Stimulated activated CD4-positive, alpha-beta T cell treated with anti-CD3 and anti-CD28 coated beads, Interleukin-12 subunit alpha, Interleukin-12 subunit beta, amount 100 ng/mL, for 24 hours (primary cell): ENCODE measurements at places on chromosomes 2 and 18.
A peak's percentile ranks its signal among the peaks of the same experiment; 100 is the strongest.

GRCh38 chr2:88838165-88838635 lies 146.7 kb downstream of the RPIA start:
- no peak for DNase-seq

GRCh38 chr2:230042195-230042594 lies 26.5 kb downstream of the SLC16A14 start:
- no peak for DNase-seq

- no peak for DNase-seq
Measured at GRCh38 chr2:240420206-240421104, 15.0 kb upstream of the GPC1 start.

DNA sequence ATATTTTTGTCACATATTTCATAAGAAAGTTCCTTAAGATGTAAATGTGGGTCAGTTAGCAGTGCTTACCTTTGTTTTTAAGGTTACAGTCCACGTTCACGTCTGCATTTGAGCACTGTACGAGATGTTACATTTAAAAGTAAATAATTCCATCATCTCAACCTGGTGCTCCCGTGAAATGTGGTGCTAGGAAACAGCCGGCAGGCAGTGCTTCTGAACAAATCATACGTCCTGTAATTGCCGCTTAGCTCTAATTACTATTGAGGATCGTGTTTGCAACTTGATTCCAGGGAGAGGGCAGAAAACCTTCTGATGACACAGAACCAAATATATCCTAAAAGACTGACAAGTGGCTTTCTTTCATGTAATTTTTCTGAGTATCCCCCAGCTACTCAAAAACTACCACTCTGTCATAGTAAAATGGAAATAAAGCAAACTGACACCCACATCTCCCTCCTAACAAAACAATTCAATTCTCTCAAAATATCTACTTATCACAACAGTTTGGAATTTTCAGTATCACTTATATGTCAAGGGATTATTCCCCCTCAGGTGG lies 297.8 kb upstream of the SESTD1 start:
- DNase-seq: no peak

DNA sequence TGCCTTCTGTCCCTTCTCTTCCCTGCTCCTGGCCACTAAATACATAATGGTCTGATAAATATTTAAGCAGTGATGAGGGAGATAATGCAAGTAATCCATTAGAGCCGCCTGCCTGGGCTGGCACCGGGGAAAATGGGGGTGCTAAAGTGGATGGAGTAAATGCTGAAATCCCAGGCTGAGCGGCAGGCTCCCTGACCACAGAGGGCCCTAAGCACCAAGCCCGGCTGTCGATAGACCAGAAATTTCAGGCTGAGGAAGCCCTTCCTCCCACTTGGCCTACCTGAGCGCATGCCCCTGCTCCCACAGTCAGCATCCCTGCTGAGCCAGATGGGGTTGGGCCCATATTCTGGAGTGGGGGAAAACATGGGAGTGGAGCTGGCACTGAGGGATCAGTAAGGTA lies 197.5 kb upstream of the SKOR2 start:
- no peak for DNase-seq

GRCh38 chr2:217051416-217051815 lies 191.6 kb upstream of the TNP1 start:
- DNase-seq: no peak

GRCh38 chr2:19881908-19882265 lies 19.9 kb downstream of the TTC32 start:
- no peak for DNase-seq

DNA sequence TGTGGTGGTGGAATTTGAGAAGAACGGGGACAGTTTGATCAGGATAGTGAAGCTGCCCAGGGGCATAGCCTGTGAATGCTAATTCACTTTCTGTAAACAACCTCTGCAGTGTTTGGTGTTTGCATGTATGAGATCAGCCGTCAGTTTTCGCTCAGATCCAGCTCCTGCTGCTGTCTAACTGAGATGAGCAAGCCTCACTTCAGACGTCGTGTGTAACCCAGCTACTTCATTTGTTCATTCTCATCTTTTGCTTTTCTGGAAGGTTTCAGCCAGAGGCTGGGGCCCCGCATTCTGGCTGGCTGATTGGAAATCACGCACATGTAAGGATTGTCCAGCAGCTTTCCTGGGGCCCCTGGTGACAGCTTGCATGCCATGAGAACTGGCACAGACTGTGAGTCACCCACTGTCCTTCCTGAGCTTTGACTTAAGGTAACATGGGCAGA lies 48.9 kb downstream of the LDLRAD4 start:
- no peak for DNase-seq

- DNase-seq: no peak
Measured at GRCh38 chr2:121092095-121092494, 192.9 kb downstream of the TFCP2L1 start.

- DNase-seq: no peak
Measured at GRCh38 chr18:5430131-5430530, 113.7 kb downstream of the EPB41L3 start.

GRCh38 chr18:2978661-2979106 lies 34.3 kb downstream of the LPIN2 start:
- DNase-seq: no peak

DNA sequence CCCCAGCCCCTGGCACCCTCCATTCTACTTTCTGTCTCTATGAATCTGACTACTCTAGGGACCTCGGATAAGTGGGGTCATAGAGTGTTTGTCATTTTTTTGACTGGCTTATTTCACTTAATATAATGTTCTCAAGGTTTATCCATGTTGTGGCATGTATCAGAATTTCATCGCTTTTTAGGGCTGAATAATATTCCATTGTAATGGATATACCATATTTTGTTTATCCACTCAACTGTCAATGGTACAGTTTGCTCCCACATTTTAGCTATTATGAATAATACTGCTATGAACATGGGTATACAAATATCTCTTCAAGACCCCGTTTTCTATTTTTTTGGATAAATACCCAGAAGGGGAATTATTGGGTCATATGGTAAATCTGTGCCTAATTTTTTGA lies 7.4 kb downstream of the TRAF3IP1 start:
- no peak for DNase-seq

- no peak for DNase-seq
Measured at GRCh38 chr2:189465076-189465475, 23.8 kb downstream of the WDR75 start.

DNA sequence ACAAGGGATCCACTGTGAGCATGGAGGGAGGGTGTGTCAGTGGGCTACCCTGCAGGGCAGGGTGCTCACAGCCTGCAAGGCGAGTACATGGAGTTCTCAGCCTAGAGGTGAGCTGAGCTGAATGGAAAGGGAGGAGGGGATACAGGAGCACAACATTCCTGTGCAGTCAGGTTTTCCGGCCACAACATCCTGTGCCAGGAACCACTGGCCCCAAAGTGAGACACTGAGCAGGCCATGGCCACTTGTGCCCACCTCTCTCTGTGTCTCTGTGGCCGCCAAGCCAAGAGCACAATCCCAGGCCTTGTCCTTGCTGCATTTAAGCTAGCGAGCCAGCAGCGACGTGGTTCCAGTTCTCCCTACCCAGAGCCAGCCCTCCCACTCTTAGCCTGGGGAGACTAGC lies 6.1 kb downstream of the DOK1 start:
- no peak for DNase-seq

GRCh38 chr2:129912871-129913694 lies 66.4 kb upstream of the RAB6C start:
- no peak for DNase-seq

DNA sequence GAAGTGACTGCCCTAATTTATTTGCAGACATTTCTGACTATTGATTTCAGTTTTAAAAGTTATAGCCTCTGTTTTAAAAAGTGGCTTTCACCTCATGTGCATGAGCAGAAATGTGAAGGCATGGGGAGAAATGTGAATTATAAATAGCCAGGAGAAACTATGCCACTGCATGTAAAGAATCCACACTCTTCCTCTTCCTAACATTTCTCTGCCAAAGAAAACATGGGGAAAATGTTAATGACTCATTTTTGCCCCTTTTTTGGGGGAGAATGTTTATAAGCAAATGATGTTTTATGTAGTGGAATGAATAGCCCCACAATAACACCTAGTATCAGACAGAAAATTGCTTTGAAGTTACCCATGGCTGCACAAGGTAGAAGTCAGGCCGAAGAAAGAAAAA lies 249.0 kb upstream of the TANK start:
- no peak for DNase-seq

GRCh38 chr18:40031435-40031834 lies 1923.6 kb upstream of the PIK3C3 start:
- DNase-seq: no peak

DNA sequence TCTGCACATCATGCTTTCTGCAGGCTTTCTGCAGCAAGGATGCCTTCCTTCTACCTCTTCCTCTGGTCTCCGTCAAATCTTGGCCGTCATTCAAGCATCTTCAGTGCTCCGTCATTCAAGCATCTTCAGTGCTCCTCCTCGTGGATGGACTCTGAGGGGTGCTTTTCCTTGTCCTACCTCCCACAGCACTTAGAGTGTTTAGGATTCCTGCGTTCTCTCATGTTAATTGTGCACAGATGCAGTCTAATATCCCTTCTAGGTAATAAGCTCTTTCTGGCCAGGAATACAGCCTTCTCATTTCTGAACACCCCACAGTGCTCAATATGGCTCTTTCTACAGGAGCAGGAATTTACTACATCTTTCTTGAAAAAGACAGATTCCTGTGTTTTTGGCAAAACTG lies 59.8 kb downstream of the ZNF236 start:
- no peak for DNase-seq

DNA sequence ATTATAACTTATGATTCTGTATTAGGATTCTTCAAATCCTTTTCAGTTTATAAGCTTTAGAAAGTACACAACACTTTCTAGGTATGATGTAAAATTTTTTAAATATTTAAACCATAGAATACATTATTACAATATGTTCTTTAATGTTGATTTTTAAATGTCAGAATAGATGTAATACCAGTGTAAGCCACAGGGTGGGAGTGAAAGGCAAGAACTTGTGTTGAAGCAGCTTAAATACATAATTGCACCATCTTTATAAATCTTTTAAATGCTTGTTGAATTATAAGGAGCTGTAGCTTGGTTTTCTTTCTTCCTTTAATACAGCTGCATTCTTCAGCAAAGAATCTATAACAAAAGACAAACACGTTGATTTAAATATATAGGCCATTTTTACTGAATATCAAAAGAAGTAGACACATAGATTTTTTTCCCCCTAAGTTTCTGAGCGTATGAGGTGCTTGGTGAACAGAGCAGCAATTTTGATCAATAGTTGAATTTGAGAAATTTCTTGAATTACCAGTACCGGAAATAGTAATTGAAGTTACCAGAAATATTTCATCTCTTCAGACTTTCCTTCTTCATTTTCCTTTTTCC lies 63.0 kb downstream of the TANK start:
- no peak for DNase-seq

DNA sequence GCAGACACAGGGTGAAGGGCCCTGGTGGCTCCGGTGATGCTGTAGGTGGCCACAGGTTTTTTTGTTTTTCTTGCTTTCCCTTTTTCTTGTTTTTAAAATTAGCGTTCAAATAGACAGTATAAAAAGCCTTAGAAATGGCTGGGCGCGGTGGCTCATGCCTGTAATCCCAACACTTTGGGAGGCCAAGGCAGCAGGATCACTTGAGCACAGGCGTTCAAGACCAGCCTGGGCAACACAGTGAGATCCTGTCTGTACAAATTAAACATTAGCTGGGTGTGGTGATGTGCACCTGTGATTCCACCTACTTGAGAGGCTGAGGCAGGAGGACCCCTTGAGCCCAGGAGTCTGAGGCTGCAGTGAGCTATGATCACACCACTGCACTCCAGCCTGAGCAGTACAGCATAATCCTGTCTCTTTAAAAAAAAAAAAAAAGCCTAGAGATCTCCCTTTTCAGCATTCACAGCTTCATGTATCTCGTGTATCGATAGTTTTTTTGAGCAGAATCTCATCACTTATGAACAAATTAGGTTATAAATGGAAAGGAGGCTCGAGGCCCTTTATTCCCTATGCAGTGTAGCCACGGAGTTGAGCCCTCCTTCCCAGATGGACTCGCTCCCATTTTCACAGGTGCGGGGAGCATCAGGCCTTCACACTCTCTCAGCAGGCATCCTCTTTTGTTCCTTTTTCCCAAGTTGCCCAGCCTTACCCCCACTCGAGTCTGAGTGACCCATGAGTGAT lies 50.8 kb downstream of the EMILIN2 start:
- DNase-seq: no peak

DNA sequence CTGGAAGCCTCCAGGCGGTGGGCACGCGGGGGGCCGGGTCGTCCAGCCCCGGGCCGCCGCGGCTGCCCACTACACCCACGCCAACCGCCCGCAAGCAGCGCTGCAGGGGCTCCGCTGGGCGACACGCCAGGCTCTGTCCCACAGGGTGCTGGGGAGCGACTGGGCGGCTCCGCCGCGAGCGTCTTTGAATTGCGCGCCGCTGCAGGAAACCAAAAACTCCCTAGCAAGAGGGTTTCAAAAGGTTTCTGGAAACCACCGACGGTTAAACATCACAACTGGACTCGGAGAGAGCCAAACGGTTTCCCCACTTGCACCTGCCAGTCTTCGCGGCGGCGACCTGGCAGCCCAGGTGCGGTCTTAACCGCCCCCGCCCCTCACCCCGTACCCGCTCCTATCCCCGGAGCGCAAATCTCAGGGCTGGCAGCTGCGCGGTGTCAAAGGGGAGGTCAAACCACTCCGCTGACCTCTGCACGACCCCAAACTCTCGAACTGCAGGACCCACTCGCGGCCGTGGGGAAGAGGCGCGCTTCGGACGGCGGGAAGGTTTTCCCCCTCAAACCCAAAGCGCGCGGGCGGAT lies 1.0 kb downstream of the CXCR4 start:
- DNase-seq: peak; percentile 40

DNA sequence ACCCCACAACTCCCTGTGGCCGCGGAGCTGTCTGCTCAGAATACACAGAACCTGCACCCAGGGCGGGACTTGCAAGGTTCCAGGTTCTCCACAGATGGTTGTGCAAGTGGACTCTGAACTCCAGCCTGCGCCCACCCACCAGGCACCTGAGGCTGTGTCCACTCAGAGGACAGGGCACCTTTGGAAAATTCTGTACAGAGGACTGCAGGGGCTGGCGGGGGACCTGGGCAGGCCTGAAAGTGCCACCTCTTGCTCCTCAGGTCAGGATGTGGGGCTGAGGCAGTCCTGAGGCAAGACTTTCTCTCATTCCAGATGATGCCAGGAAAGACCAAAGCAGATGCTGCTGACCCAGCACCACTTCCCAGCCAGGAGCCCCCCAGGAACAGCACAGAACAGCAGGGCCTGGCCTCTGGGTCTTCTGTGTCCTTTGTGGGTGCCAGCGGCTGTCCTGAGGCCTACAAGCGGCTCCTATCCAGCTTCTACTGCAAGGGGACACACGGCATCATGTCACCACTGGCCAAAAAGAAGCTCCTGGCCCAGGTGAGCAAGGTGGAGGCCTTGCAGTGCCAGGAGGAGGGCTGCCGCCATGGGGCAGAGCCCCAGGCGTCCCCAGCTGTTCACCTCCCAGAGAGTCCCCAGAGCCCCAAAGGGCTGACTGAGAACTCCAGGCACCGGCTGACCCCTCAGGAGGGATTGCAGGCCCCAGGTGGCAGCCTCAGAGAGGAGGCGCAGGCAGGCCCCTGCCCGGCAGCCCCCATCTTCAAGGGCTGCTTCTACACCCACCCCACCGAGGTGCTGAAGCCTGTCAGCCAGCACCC lies 14.4 kb downstream of the ARID5A start:
- DNase-seq: no peak
